NCI-H1048 (cell line): ENCODE measurements at places on chromosomes 12 and 14.

GRCh38 chr14:52596320-52596719, 43.7 kb downstream of the GPR137C start:
- no peak for DNase-seq

GRCh38 chr12:2834581-2835491, at the start of gene NRIP2:
Gene NRIP2, minus strand, starts transcription at chr12:2835035. Its CDS starts 52 bp downstream, at chr12:2834983.
- DNase-seq = no peak

- no peak for DNase-seq
Observed at GRCh38 chr14:95380350-95381042, 60.8 kb upstream of the CLMN start.

DNA sequence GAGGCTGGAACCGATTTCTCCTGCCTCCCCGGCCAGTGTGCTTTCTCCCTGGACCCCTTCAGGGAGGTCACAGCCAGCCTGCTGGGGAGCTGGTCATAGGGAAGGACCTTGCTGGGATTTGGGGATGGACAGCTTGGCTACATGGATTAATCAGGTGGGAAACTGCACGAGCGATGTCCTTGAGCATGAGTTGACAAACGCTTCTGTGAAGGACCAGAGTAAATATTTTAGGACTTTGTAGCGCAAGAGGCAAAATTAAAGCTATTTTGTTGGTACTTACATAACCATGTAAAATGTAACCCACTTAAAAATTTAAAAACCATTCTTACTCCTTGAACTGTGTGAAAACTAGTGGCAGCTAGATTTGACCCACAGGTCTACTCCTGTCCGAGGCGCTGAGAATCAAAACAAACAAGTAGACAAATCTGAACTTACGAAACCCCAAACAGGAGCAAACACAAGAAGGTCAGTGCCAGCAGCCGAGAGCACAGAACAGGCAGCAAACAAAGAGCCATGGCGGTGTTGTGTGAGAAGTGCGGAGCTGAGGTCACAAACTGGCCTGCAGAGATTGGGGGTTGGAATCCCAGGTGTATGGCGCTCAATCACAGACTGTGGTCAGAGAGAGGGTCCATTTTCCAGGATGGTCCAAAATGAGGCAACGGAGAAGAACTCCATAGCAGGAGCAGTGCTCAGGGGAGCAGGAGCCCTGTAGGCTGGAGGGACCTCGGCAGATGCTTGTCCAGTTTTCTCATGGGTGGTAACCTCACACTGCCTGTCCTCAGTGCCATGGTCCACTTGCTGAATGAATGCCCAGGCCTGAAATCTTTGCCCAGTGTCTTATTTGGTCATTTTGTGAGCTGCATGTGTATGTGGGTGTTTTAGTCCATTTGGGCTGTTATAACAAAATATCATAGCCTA, 79.2 kb upstream of the CLMN start:
- no peak for DNase-seq

DNA sequence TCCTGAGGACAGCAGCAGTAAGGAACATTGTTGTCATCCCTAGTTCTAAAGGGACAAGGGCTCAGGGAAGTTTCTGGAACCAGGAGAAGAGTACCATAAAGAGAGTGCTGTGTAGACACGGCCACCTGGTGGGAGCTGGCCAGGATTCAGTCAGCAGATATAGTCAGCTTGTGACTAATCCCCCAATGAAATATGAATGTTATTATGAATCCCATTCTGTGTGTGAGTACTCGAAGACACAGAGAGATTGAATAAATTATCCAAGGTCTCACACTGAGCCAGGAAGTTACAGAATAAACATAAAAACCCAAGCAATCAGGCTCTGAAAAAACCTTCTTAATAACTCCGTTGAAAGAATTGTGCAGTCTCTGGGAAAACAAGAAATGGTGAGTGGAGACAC, 1359.5 kb downstream of the AACS start:
- DNase-seq = no peak

DNA sequence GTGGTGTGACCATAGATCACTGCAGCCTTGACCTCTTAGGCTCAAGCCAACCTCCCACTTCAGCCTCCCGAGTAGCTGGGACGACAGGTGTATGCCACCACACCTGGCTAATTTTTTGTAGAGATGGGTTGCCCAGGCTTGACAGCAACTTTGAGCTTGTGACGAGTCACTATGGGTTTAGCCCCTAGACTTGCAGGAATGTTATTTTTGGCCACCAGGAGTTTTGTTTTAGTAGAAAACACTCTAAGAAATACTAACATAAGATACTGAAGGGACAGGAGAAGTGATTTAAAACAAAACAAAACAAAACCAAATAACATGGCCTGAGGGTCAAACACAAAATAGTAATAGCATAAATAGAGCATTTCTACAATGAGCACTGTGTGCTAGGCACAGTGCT, 26.4 kb downstream of the SETD3 start:
- no peak for DNase-seq

DNA sequence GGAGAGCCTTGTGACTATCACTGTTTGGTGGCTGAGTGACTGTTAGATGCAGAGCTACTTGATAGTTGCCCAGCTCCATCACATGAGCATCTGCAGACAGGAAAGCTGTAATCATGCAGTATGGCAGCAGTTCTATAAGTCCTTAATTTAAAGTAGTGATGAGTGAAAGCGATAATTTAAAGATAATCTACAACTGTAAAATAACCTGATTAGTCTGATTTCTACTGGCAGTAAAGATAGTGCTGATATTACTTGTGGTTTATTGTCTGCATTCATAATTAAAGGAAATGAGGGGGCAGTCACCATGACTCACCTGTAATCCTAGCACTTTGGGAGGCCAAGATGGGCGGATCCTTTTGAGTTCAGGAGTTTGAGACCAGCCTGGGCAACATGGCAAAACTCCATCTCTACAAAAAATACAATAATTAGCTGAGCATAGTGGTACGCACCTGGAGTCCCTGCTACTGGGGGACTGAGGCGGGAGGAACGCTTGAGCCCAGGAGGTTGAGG, 41.2 kb upstream of the PLEKHD1 start:
- DNase-seq = no peak

DNA sequence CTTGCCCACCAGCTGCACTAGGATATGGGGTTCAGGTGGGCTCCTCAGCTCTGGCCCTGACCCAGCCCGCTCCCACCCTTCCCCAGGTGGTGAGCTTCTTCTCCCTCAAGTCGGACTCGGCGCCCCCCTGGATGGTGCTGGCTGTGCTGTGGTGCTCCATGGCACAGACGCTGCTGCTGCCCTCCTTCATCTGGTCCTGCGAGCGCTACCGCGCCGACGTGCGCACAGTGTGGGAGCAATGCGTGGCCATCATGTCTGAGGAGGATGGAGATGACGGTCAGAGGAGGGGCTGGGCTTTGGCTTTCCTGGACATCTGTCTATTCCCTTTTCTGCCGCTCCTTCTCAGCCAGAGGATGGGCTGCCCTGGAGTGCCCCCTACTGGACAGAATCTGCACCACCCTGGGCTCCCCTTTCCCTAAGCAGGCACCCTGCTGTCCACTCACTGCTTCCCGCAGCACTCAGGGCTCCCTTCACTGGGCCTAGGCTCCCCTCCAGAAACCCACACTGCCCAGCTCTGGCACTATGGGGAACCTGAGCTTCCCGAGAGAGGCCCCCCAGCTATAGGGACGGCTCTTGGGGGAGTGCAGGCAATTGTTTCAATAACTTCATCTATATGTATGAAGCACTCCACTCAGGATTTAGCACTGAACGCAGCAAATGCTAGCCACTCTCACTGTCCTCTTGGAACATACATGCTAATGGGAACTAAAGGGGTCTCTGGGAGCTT, 2.6 kb upstream of the P3H3 start:
- peak; percentile 65 for DNase-seq

GRCh38 chr12:107983756-107984472, 145.2 kb upstream of the WSCD2 start:
- DNase-seq = no peak

GRCh38 chr12:112167718-112168525, 42.6 kb downstream of the TRAFD1 start:
- no peak for DNase-seq

DNA sequence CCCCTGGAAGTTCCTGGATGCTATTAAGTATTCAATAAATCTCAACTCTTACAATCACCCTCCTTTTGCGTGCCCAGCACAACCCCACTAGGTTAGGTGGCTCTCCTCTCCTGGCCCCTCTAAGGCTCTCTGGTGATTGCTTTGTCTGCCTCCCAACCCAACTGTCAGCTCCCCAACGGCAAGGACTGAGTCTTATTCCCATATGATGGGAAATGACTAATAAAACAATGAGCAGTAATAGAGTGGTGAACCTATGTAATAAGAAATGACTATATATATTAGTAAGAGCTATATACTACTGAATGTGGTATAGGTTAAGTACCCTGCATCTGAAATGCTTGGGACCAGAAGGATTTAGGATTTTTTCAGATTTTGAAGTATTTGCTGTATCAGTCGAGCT, 8.1 kb downstream of the APPL2 start:
- no peak for DNase-seq

DNA sequence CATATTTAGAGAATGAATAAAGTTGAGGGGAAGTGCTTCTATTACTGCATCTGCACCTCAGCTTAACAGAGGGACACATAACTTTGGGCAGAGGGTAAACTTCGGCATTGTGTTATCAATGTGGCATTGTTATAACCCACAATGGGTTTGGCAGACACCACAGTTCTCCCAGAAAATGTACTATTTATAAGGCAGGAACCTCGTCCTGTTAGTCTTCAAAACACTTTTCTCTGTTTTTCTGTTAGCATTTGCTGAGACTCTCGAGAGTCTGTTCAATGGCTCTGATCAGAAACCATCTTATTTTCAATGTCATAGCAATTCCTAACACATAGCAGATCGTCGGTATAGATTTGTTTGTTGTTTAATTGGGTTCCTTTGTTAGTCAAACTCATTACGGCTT, 13.9 kb downstream of the PPP1R36 start:
- no peak for DNase-seq
